Stimulated activated CD8-positive, alpha-beta memory T cell treated with anti-CD3 and anti-CD28 coated beads, Interleukin-2, amount 100 ng/mL, for 1 hour (primary cell): ENCODE measurements at places on chromosomes 11 and 22.

DNA sequence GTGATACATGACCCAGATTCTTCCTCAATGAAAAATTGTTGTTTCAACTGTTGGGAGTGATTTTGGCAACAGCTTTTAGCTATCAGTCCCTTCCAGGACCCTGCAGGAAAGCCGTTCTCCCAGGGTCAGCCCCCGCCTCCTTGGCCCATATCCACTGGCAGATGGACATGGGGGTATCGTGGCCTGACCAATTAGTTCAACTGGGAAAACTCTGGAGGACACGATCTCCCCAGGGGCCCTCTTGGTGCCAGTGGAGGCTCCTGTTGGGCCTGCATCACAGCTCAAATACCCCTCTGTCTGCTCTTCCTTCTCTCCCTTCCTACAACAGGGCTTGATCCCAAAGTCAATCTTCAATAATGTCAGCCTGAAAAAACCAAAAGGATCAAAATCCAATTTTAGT, 272.5 kb upstream of the B3GAT1 start:
- DNase-seq = no peak

DNA sequence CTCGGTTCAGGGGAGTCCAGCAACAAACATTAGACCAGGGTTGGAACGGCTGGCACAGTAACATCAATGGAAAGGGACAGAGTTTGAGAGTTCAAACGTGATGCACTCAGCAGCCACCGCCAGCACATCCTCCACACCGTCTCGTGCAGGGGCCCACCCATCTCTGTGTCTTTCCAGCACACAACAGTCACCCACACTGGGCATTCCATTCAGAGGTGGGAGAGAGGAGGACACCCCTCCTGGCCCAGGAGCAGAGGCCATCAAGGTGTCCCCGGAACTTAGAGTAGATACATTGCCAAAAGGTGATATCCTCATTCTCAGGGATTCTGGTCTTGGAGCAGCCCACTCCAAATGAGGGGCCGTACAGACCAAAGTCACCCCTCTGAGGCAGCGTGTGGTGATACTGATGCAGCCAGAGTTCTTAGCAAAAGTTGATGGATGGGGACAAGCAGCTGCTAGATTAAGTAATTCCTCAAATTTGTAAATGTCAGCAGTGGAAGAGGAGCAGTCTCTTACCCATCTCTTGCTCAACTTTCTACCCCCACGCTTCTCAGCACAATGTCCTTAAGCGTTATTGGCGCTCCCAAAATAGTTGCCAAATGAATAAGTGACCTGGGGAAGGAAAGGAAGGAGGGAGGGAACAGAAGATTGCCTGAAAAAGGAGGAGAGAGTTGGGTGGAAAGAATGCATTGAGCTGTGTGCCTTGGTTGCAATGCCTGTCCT, 5.5 kb downstream of the SNAP29 start:
- DNase-seq = no peak

GRCh38 chr22:48960980-48961660, 866.6 kb downstream of the BRD1 start:
- DNase-seq = no peak

- DNase-seq = no peak
Measured at GRCh38 chr22:26525946-26526564, 13.8 kb upstream of the TFIP11 start.

DNA sequence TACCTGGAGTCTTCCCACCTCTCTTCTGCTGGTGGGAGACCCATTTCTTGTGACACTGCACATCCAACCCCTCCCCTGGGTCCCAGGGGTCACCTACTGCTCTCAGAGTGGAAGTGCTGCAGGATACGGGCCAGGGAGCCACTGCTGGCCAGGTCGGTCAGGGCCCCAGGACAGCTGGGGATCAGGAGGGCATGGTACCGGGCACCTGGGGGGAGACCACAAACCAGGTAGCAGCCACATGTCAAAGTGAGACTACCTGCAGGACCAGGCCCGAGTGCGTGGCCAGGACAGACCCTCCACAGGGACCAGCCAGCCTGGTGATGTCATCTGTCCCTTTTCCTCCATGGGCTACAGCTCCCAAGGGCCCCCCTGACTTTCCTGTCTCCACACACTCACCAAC, 3.9 kb downstream of the GATD1 start:
- no peak for DNase-seq
